ENCODE measurements at places on chromosomes 3 and 15.

GRCh38 chr15:51265037-51265555 is 73.3 kb downstream of the CYP19A1 start:
- DNase-seq, result no peak

- DNase-seq, result no peak
Observed at GRCh38 chr15:75945953-75946352, 42.3 kb downstream of the FBXO22 start.

GRCh38 chr15:48325400-48325799 is 5.8 kb upstream of the DUT start:
- no peak for DNase-seq

DNA sequence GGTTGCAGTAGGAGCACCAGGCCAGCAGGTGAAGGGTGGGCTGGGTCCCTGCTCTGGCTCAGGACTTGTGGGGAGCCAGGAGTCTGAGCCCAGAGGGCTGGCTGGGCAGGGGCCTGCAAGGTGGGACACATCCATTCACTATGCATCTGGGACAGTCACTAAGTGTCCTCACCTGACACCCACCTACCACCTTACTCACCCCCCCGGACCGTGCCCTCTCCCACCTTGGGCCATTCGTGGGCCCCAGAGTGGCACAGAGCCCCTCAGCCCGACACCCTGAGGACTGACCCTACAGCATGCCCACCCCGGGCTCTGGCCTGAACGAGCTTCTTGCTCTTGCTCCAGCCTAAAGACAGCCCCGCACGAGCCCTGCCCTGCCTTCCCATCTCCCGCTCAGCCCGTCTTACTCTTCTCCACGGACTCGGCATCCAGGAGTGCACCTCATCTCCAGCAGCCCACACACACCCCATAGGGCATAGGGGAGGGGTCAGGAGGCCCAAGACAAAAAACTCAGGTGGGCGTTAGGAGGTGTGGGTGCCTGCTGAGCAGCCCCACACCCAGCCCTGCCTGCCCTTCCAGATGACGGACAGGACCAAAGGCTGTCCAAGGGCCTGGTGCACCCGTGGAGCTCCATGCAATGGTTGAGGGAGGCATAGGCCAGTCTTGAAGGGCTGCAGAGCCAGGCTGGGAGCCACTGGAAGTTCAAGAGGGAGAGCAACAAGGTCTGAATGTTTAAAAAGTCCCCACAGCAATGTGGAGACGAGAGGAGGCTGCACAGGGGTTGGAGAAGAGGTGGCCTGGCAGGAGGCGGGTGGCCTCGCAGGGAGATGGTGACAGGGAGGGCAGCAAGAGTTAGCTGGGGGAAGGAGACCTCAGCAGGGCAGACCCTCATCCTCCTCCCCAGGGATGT is 27.0 kb downstream of the PTH1R start:
- no peak for DNase-seq

DNA sequence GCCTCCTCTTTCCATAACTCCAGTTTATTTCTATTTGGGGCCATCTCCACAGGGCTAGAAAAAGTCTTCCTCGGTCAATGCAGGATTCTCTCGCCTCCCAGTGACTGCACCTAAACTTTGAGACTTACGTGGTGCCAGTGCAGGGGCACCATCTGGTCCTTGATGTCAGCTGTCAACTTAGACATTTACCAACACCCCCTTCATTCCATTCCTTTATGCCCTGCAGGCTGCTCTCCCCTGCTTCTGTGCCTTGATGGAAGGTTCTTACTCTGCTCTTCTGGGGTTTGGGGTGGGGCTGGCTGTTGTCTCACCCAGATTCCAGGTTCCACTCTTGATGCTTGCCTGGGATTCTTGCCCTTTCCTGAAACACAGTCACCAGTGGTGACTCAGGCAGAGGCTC is 101.8 kb downstream of the ST8SIA2 start:
- DNase-seq, result no peak

- DNase-seq, result no peak
Observed at GRCh38 chr3:145869958-145870357, 291.0 kb downstream of the PLOD2 start.

DNA sequence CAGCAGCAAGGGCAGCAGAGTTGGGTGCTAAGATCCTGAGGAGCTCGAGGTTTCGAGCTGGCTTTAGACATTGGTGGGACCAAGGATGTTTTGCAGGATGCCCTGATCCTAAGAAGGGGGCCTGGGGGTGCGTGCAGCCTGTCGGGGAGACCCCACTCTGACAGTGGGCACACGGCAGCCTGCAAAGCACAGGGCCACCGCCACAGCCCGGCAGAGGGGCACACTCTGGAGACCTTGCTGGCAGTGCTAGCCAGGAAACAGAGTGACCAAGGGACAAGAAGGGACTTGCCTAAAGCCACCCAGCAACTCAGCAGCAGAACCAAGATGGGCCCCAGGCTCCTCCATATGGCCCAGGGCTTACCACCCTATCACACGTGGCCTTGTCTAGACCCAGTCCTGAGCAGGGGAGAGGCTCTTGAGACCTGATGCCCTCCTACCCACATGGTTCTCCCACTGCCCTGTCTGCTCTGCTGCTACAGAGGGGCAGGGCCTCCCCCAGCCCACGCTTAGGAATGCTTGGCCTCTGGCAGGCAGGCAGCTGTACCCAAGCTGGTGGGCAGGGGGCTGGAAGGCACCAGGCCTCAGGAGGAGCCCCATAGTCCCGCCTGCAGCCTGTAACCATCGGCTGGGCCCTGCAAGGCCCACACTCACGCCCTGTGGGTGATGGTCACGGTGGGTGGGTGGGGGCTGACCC is 18.8 kb downstream of the SEC61A1 start:
- no peak for DNase-seq

DNA sequence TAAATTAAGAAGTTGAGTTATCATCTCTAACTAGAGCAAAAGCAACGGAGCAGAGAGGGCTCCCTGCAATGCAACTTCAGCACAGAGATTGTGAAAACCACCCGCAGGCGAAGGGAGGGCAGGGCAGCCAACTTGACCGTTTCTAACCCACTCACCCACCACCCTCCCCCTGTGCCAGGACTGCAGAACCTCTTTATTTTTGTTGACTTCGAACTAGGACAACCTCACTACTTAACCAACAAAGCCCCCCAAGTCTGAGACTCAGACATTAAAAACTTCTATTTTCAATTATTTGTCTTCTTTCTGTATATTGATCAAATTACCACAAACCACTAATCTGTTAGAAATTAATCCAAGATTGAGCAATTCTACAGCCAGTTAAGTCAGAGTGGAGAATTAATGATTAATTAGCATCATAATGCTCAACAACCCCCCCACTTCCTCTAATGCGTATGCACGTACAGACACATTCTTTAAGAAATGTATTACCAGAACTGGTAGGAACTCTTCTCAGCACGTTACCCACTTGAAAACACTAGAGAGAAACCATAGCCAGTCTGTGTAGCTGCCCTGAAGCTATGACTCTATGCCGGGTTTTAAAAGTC is 2.0 kb downstream of the MGLL start:
- no peak for DNase-seq

- no peak for DNase-seq
Observed at GRCh38 chr3:162398554-162398953, 901.9 kb downstream of the OTOL1 start.

GRCh38 chr3:47259114-47259513 is 23.5 kb downstream of the KIF9 start:
- no peak for DNase-seq

DNA sequence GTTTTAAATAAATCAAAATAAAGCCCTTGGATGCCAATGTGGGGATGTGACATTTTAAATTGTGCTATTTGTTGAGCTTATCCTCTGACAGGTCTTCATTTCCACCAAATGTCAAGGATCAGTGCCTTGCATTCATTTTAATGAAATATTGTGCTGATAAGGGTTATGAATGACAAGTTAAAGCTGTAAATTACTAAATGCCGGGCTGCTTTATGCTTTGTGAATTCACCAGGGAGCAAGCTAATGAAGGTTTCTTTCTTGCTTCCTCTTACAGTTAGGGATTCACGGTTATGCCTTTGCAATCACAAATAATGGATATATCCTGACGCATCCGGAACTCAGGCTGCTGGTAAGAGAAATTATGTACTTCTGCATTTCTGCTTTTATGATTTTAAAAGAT is 81.7 kb downstream of the LRTM1 start:
- DNase-seq, result no peak

GRCh38 chr3:69741032-69741767 is 1.9 kb downstream of the MITF start:
- no peak for DNase-seq

GRCh38 chr15:77027697-77028450 is 32.9 kb downstream of the PSTPIP1 start:
- DNase-seq, result no peak

GRCh38 chr3:36367912-36368573 is 12.3 kb upstream of the STAC start:
- no peak for DNase-seq

DNA sequence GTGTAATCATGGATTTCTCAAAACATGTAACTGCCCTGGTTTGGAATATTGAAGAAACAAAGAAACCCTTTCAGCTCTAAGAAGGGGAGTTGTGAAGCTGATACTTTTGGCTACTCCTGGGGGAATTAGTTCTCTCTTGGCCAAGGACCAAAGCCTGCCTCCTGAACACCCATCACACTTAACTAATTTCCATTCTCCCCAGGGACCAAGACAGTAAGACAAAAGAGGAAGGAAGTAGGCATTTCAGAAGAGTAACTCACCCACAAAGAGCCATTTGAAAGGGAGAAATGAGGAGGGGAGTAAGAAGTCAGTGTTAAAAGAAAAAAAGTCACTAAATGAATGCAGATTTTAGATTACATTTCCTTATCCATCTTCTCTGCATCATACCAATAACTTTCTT is 328.0 kb upstream of the SOX2 start:
- DNase-seq, result peak; percentile 59

- DNase-seq, result no peak
Observed at GRCh38 chr15:47796339-47796738, 79.0 kb downstream of the SEMA6D start.

GRCh38 chr3:196965804-196966173 is 2.8 kb downstream of the PIGZ start:
- no peak for DNase-seq

- DNase-seq, result no peak
Observed at GRCh38 chr3:173876476-173876875, 478.9 kb downstream of the NLGN1 start.

DNA sequence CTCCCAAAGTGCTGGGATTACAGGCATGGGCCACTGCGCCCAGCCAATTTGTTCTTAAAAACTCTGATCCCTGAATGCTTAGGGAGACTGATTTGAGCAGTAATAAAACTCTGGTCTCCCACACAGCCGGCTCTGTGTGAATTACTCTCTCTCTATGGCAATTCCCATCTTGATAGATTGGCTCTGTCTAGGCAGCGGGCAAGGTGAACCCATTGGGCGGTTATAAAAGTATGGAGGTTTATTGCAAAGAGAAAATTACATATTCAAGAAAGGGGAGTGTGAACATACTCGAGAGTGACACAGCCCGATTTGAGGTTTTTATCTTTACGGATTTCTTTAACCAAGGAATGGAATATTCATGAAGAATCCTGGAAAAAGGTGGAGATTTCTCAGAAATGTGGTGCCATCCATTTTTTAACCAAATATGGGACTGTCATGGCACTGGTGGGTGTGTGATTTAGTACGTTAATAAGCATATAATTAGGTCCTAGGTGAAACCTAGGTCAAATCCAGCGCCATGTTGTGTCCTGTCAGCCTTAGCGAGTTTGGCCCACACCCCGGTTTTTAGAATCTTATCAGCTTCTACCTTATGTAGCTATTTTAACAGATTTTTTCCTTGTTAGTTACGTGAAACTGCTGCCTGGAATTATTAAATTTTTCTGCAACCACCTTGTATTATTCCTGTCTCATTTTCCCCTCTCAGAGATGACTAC is 7.2 kb upstream of the GMPS start:
- no peak for DNase-seq

DNA sequence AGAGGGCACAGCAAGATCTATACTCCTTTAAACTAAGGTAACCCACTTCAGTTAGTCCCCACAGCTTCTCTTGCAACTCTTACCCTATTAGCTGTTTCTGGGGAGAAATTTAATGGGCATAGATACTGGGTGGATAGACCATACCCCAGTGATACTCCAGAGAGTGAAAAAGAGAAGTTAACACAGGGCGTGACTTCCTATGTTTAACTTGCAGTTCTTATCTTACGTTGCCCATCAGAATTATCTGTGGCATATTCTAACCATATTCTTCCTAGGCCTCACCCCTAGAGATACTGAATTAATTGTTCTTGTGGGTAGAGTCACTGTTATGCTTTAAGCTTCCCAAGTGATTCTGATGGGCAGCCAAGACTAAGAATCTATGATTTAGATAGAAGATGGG is 485.4 kb upstream of the TPRG1 start:
- DNase-seq, result no peak

GRCh38 chr15:96402403-96402802 is 71.9 kb downstream of the NR2F2 start:
- no peak for DNase-seq

DNA sequence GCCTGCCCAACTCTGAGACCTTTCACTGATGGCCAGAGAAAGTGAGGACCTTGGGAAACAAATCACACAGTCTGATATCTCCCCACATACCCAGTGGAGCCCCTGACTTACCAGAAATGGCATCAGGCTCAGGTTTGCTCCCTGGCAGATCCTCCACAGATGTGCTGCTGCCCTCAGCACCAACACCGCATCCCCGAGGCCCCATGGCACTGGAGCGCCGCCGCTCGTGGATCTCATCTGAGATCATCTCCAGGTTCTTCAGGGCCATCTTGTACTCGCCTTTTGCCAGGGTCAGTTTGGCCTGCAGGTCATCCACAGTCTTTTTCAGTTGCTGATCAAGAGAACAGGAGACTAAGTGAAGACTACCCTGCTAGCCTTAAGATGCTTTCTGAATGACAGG is 52.7 kb downstream of the CAPN7 start:
- DNase-seq, result no peak

GRCh38 chr3:12303993-12304392 is 15.1 kb downstream of the PPARG start:
- DNase-seq, result no peak

- DNase-seq, result no peak
Observed at GRCh38 chr3:64242435-64242834, 17.2 kb upstream of the PRICKLE2 start.

DNA sequence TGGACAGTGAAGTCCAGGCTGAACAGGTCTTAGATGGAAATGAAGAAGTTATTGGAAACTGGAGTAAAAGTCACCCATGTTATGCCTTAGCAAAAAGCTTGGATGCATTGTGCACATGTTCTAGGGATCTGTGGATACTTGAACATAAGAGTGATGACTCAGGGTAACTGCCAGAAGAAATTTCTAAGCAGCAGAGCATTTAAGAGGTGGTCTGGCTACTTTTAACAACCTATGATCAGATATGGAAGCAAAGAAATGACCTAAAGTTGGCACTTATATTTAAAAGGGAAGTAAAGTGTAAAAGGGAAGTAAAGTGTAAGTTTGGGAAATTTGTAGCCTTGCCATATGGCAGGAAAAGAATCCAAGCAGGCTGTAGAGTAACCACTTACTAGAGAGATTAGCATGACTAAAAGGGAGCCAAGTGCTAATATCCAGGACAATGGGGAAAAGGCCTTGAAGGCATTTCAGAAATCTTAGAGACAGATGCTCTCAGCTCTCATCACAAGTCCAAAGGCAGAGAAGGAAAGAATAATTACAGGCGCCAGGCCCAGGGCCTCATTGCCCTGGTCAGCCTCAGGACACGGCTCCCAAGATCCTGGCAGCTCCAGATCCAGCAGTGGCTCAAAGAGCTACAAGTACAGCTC is 73.9 kb upstream of the KCNH8 start:
- DNase-seq, result peak; percentile 84

- no peak for DNase-seq
Observed at GRCh38 chr15:66739287-66739686, 37.3 kb downstream of the SMAD6 start.

GRCh38 chr15:67140078-67140833 is 74.9 kb downstream of the SMAD3 start:
- DNase-seq, result no peak
